Fibroblast of lung (primary cell): ENCODE measurements at places on chromosomes 11 and 22.

- peak; percentile 18 for DNase-seq
These were observed 7.3 kb upstream of the NCF4 start for GRCh38 chr22:36853407-36854099.

- DNase-seq, result no peak
These were observed 59.2 kb upstream of the CD5 start for GRCh38 chr11:61042961-61043540.

DNA sequence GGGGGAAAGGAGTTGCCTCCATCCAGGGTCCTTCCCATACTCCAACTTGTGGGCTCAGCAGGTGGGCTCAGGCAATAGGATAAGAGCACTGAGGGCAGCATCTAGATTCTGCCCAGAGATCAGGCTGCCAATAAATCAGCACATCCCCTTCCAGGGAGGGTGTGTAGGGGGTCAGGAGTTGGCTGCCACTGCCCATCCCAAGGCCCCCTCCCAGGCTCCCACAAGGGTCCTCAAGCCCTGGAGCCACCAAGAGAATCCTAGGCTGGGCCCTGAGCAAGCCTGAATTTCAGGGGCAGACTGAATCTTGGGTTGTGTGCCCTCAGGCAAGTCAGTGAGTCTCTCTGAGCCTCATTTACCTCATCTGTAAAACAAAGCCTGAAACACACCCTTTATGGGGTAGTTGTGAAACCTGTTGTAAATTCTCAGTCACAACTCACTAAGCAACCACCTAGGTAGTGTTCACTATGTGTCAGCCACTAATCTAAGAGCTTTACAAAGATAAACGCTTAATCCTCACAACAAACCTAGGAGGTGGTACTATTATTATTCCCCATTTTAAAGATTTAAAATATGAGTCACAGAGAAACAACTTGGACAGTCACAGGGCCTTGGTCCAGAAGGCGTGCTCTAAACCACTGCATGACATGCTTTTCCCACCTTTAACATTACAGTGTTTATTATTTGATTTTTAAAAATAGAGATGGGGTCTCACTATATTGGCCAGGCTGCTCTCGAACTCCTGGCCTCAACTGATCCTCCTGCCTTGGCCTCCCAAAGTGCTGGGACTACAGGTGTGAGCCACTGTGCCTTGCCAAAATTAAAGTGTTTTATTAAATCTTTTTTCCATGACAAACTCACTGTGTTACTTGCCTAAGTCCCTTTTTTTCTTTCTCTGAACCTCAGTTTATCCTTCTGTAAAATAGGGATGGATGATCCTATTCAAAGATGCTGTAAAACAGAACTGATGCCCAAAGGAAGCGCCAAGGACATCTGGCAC, 36.2 kb downstream of the LMO1 start:
- DNase-seq, result peak; percentile 45

- no peak for DNase-seq
These were observed 26.9 kb upstream of the OR6M1 start for GRCh38 chr11:123833095-123833494.

- no peak for DNase-seq
These were observed 2.8 kb upstream of the TMPRSS13 start for GRCh38 chr11:117931971-117932370.

DNA sequence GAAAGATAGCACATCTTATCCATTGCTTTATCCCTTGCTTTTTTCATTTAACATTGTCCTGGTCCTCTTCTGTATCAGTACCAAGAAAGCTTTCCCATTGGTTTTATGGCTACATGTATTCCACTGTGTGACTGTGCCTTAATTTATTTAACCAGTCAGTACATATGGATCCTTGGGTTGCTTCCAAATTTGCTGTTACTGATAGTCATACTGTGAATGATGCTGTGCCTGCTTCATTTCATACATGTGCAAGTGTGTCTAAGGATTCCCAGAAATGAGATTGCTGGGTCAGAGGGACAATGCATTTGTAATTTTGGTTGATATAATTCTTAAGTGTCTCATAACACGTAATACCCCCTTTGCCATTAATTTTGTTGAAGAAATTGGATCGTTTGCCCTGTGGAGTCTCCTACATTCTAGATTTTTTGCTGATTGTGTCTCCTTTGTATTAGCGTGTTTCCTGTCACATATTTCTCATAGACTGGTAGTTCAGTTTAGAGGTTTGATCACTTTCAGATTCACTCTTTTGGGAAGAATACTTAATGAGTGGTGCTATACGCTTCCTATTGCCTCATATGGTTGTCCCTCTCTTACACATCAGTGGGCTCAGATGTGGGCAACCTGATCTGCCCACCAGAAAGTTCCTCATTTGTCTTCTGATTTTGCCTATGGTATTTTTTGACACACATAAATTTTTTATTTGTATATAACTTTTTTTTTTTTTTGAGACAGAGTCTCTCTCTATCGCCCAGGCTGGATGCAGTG, 35.3 kb downstream of the MYBPC3 start:
- no peak for DNase-seq

- no peak for DNase-seq
These were observed 150.8 kb upstream of the NTM start for GRCh38 chr11:131219646-131220045.

- DNase-seq, result no peak
These were observed 1174.4 kb downstream of the BRD1 start for GRCh38 chr22:48653306-48653705.

DNA sequence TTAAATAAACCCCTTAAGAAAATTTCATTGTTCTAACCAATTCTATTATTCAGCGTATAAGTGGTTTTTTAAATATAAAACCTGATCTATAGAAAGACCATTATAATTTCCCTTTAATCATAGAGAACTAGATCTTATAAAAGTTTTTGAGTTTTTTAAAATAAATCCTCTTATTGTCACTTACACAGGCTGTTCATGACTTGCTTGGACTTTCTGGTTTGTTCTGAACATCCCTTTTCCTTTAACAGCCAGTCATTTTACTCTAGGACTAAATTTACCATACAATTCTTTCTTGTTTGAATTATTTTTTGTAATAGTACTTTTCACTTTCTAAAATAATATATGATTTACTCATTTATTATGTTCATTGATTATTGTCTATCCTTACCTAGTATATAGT, 4.7 kb downstream of the NXPE2 start:
- no peak for DNase-seq

DNA sequence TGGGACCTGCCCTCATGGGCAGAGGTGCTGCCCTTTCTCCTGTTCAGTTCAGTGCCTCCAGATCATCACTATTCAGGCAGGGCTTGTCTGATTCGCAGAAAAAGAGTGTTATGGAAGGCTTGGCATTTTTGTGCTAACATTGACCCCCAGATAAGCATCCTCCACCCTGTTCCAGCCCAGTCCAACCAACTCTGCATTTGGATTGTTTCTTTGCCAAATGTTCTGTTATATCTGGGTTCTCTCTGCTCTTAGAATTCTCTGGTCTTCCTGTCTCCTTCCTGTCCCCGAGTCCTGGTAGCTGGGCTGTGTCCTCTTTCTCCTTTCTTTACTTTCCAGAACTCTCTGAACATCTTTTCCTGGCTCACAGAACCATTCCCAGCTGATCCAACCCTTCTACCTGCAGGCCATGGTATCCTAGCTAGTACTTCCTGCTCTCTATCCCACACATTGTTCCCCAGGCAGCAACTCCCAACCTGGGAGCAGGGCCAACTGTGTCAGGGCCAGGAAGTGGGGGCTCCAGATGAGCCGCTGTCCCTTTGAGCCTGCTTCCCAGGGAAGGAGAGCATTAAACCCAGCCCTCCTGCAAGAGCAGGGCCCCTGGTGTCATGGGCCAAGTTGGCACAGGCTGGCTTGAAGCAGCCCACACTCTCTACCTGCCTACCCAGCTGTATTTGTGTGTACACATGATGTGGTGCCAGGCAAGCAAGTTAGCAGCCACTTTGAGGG, 280.7 kb upstream of the CADM1 start:
- no peak for DNase-seq

GRCh38 chr22:29517215-29517908, 36.2 kb downstream of the THOC5 start:
- DNase-seq, result no peak
